ENCODE measurements at places on chromosomes 4 and X.

DNA sequence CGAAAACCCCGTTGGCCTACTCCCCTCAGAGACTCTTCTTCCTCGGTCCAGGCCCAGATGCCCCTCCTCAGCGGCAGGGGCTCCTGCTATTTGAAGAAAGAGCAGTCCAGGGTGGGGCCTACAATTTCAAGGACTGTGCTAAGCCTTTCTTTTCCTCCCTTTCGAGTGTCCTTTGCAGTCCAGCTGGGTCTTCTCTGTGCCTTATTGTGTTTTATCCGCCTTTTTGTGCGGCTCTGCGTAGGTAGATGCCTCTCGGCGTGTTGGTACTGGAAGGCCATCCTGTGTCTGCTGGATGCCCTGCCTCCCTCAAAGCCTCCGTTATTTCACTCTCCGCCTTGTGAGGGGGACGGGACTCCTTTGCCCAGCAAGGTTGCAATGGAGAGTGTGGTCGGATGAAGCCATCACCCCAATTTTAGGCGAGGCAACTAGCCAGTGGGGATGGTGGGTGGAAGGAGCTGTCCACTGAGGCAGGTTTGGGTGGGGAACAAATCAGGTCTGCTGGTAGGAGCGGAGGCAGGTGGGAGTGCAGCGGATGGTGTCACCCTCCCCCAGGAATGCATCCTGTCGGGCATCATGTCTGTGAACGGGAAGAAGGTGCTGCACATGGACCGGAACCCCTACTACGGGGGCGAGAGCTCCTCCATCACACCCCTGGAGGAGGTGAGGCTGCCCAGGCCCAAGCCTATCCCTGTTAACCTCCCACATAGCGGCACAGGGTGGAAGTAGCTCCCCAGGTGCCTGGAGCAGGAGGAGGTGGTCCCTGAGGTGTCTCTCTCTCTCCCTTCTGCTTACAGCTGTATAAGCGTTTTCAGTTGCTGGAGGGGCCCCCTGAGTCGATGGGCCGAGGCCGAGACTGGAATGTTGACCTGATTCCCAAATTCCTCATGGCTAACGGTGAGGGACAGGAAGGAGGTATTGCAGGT, 1.3 kb downstream of the GDI1 start:
- no peak for DNase-seq

- DNase-seq, result no peak
Observed at GRCh38 chrX:11789809-11790208, 31.8 kb downstream of the MSL3 start.

DNA sequence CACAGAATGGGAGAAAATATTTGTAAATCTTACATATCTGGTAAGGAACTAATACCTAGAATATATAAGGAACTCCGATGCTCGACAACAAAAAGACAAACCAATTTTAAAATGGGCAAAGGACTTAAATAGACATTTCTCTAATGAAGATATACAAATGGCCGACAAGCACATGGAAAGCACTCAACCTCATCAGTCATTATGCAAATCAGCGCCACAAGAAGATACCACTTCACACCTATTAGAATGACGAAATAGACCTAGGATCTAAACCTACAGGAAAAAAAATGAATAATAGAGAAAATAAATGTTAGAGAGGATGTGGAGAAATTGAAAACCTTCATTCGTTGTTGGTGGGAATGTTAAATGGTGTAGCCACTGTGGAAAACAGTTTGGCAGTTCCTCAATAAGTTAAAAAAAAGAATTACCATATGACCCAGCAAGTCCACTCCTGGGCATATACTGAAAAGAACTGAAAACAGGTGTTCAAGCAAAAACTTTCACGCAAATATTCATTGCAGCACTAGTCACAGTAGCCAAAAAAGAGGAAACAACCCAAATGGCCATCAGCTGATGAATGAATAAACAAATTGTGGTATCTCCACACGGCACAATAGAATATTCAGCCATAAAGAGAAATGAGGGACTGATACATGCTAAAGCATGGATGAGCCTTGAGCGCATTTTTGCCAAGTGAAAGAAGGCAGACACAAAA, 57.3 kb upstream of the WDR19 start:
- DNase-seq, result no peak

- no peak for DNase-seq
Observed at GRCh38 chr4:177410566-177410965, 31.7 kb downstream of the AGA start.

DNA sequence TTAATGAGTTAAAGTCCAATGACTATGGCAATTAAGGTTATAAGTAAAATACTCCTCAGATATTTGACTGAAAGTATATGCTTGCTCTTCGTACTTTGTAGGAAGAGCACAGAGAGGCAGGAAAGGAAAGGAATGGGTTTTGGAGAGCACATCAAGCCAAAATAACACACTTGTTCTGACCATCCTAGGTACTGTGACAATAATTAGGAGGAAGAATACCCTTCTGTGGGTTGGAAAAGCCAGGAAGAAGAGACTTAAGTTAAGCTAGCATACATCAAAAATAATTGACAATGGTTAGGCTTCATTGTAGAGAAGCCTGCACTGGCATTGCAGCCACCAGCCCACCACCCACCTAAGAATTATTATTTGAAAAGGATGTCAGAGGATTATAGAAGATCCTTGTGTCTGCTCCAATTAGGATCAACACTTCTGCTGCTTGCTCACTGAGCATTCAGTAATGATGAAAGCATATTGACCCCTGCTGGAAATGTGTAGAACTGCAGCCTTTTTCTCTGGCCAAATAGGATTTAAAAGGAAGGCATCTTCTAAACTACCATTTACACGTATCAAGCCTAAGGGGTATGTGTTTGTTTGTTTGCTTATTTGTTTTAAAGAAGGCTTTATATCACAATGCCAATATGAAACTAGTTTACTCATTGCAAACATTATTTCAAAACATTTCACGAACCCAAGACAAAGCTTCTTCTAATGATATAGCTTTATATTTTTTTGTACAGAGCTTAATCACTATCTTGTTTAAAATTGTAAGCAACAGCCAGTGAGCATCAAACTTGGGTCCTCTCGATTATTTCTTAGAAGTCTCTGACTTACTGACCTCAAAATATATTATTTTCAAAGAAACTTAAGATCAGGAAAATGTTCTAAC, 286.2 kb upstream of the TET2 start:
- DNase-seq, result peak; percentile 53

DNA sequence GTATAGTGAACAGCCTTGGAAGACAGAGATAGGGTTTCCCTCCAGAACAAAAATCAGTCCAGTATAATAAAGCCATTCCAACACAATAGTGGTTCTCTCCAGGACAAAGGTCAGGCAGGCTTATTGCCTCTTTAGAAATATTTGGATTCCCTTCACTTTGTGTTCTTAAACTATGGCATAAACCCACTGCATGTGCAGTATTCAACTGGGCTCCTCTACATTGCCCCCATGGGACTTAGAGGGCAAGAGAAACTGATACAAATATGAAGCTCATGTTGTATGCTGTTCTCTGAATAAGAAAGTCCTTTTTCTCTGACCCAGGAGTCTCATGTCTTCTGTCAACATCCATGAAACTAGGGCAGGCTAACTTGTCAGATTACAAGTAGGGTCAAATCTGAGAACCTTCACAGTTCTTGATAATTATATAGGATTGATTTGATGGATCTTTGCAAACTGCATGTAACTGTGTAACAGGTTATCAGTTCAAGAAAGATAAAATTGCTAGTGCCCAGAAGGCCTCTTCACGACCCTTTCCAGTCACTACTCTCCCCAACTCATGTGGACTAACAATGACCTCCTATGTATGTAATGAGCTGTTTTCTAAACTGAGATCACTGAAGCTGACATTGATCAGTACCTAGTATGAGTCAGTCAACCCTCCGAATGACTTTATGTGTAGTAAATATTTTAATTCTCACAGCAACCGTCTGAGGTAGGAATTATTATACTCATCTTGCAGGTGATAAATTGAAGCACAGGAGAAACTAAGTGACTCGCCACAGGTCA, 31.9 kb upstream of the FAM9C start:
- DNase-seq, result no peak

GRCh38 chr4:141885112-141885511, 248.7 kb downstream of the IL15 start:
- DNase-seq, result no peak

Measured in AG08395 (cell line).